ENCODE measurements at places on chromosomes 7 and 10. TPM values are rescaled to one million over a fixed set of nuclear protein-coding genes. Genes with fewer than 3 reads are reported as not detected.

The CAMK2B gene
- total RNA-seq, result 0.21 TPM

The THSD7A gene
- 3.3 TPM for total RNA-seq

The RSBN1L gene
- 8.6 TPM for total RNA-seq

The ACSM6 gene
- not detected for total RNA-seq

The CLEC2L gene
- total RNA-seq, result not detected

All from A549 treated with ZK216348 at 1 μM for 4 hours (cell line).